ENCODE measurements at places on chromosomes 1 and 21.

DNA sequence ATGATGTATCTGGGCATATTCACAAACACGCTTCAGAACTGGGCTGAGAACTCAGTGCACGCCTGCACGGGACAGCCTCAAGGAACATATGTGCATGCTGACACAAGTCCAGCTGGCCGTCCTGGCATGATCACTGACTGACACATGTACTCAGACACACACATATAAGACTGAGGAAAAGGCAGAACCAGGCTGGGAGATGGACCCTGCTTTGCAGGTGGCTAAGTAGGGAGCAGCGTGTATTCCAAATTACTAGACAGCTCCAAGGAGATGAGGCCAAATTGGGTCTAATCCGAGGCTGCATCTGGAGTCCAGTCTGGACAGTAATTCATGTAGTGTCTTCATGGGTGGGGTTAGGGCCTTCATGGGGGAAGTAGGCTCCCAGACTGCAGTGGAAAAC lies 41.4 kb upstream of the GJB5 start:
- DNase-seq = no peak

DNA sequence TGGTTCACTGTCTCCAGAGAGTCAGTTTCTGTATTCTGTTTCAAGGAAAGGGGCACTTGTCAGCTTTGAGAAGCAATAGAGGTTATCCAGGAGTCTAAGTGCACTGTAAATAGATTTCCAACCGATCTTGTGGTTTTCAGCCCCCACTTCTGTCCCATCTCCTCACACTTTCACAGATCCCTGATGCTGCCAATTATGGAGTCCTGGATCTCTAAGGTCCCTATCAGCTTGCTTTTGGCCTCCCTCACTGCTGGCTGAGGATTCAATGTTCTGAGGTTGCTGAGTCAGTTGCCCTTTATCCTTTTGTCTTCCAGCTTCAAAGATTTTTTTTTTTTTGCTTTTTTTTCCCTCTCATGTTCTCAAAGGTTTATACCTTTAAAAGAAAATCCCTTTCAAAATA lies 98.4 kb downstream of the DIRAS3 start:
- no peak for DNase-seq

DNA sequence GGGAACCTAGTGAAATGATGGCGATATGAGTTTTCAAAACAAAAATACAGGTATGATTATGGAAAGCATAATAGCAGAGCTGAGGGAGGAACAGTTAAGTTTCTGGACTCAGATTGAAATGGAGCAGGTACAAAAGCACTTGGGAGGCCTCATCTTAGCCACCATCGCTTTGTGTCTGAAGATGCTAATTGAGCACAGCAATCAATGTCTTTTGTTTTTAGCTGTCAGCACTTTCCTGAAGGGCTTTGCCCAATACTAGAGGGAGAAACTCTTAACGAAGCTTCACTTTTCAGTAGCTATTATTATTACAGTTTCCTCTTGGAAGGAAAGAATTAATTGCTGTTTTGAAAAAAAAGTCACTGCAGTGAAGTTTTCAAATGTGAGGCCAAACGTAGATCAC lies 348.7 kb downstream of the RWDD3 start:
- DNase-seq = no peak

DNA sequence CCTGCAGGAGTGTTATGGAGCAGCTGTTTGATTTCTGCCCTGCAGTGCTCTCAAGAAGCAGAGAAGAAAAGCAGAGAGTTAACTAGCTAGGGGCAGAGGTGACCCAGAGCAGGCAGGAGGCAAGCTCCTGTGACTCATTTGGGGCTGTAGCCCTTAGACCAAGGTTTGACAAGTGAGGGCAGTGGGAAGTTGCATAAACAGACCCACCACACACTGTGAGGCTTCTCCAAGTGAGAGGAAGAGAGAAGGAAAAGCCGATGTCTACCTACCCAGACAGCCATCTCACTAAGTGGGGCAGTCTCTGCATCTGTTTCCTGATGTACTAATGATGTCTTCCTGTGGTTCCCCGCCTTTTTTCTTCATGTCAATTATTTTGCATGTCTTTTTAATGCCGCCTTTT lies 159.9 kb upstream of the NR5A2 start:
- no peak for DNase-seq

GRCh38 chr1:225928186-225929175 lies 4.4 kb upstream of the PYCR2 start:
- DNase-seq = no peak
